Suprapubic skin (tissue), 4 donors: ENCODE measurements at places on chromosomes 2 and 18. TPM values are rescaled to one million over a fixed set of nuclear protein-coding genes. Genes with fewer than 3 reads are reported as not detected.

GRCh38 chr2:21267232-21267835 is 143.6 kb downstream of the TDRD15 start:
- no peak for DNase-seq

DSEL gene
- 3.6 TPM for total RNA-seq

FAP gene
- total RNA-seq = 2.6 TPM

NAT8 gene
- total RNA-seq = not detected

- DNase-seq = no peak
These were observed 65.8 kb upstream of the ATL2 start for GRCh38 chr2:38442643-38443541.

DNA sequence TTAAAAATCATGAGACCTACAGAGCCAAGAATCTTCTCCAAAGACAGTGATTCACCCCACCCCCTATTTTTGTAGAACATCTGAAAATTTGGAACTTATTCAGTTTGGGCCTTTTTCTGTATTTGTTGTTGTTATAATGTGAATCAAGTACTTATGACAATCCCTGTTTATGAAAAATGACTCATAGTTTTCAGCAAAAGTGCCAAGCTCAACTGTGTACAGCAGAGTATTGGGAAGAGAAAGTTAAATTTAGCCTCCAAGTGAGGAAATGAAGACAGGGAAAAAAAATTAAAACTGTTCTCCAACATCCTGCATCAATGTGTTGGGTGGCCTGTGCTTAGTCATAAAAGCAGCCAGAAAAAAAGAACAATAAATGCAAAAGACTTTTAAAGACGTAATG is 46.2 kb downstream of the LRATD1 start:
- DNase-seq = no peak

DNA sequence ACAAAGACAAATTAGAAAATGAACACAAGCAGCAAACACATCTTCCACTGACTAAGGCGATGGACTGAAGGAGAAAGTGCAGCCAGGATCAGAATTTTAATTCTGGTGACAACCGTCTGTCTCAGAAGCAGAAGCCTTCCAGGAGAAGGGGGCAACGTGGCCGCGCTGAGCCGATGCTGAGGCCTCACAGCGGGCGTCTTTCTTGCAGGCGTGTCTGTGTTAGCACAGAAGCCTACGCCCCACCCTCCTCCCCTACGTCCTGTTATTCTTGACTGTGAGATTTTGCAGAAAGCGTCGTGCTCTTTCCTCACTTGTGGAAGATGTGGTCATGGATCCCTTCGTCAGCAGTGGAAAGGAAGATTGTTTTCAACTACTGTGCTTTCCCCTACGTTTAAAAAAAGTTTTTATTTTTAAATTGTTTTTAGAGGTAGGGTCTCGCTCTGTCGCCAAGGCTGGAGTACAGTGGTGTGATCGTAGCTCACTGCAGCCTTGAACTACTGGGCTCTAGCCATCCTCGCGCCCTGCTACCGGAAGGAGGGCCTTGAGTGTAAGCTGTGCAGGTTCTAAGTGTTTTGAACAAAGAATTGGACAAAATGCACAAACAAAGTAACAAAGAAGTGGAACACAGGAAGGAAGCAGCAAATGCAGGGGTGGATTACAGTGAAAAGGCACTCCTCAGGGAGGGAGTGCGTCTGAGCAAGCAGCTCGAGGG is 422.0 kb downstream of the GALR1 start:
- no peak for DNase-seq

OR6B2 gene
- total RNA-seq = not detected

GRCh38 chr2:985317-985898 is 34.8 kb downstream of the SNTG2 start:
- no peak for DNase-seq

SEPTIN10 gene
- total RNA-seq = 120 TPM
